ENCODE measurements at places on chromosomes 7 and 10.
A peak's percentile ranks its signal among the peaks of the same experiment; 100 is the strongest.

GRCh38 chr7:76071316-76072242 lies 23.7 kb downstream of the MDH2 start:
- no peak for DNase-seq

GRCh38 chr10:11177926-11178471 lies 160.3 kb downstream of the CELF2 start:
- DNase-seq: peak; percentile 44

DNA sequence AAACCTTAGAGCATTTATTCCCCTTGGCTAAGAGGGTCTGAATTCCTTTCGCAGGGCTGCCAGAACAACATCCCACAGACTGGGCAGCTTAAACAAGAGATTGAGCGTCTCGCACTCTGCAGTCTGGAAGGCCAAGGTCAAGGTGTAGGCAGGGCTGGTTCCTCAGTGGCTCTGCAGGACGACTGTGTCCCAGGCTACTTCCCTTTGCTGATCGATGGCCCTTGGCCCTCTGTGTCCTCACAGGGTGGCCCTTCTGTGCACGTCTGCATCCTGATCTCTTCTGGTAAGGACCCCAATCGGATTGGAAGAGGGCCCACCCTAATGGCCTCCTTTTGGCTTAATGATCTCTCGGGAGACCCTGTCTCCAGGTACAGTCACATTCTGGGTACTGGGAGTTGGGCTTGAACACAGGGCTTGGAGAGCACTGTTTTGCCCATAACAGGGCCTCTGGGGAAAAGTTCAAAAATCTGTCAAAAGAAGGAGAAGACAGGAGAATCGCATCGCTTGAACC lies 35.1 kb upstream of the DNAJB6 start:
- no peak for DNase-seq

- DNase-seq: no peak
These were observed 77.7 kb downstream of the ITGB8 start for GRCh38 chr7:20408467-20408826.

DNA sequence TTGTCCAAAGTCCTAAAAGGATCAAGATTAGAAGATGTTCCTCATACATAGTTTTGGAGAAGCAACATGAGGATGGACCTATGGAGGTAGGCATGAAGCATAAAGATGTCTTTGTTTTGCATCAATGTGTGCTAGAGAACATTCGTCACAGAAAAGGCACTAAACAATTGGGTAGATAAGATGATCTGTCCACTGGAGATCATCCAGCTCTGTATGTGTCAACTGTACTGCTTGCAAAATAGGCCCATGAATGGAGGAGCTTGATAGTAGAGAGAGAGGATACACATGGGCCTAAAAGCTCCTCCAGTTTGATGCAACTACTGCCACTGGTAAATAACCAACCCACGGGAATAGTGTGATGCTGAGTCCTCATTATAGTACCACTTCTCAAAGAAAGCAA lies 286.4 kb upstream of the HGF start:
- no peak for DNase-seq

GRCh38 chr7:18289788-18290187 lies 205.8 kb upstream of the HDAC9 start:
- no peak for DNase-seq

- DNase-seq: no peak
These were observed 248.6 kb upstream of the TCERG1L start for GRCh38 chr10:131560166-131560565.

DNA sequence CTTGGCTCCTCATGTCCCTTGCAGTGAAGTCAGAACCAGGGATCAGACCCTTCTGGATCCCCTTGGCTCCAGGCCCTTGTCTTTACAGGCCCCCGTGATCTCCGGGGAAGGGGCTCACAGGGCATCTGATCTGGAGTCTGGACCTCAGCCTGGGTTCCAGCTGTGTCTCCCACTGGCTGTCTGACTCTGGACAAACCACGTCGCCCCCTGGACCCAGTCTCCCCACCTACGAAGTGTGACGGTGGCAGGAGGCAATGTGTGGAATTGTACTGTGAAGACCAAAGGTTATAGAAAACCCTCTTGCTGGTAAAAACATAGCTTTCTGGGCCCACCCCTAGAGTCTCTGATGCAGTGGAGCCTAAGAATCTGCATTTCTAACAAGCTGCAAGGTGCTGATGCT lies 15.5 kb upstream of the C10orf71 start:
- no peak for DNase-seq

DNA sequence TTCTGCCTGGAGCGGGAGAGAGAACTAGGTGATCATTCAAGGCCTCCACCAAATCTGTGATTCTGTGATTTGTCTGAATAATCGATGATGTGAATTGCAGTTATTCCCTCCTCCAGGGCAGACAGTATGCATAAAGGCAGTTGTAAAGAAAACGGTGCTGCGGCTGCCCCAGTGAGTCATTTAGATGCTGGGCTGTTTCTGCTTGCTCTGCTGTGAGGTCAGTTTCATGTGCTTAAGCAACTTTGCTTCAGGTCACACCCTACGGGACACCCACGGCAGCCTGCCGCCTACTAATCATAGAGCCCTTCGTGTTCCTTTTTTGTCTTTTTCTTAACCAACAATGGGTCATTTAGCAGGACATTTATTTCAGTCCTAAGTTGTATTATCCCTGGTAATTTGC lies 158.1 kb upstream of the PITRM1 start:
- no peak for DNase-seq

- no peak for DNase-seq
These were observed 91.2 kb upstream of the PARD3 start for GRCh38 chr10:34906067-34906965.

DNA sequence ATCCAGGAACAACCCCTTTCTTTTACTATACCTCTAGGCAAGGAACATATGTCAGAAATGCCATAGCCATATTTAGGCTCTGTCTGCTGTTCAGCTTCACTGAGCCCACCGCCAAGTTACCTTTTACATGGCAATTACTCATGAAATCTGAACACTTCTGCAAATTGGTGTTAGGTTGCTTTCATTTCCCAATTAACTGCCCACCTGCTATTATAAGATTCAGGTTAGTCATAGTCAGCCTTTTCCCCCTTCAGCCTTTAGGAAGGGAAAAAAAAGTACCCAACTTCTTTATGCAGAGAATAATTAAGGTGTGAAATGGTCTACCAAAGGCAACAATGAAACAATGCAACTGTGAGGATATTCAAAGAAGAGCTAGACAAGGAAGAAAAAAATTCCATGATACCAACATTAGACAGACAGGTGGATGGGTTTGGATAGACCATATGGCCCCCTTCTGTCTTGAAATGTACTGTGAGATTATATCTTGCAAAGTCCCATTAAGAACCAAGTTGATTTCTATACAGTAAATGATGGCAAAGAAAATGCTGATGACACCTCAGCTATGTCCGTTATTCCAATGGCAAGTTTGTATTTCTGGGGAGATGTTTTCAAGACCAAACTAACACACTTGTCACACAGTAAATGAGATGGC lies 442.1 kb upstream of the NRP1 start:
- DNase-seq: no peak

All from T-helper 2 cell treated with Interferon-gamma antibody and Interleukin-4, amounts not matched to agents 5 μg/mL and 100 μg/mL, for 36 hours (primary cell).